ENCODE measurements at places on chromosomes 3 and 15.

DNA sequence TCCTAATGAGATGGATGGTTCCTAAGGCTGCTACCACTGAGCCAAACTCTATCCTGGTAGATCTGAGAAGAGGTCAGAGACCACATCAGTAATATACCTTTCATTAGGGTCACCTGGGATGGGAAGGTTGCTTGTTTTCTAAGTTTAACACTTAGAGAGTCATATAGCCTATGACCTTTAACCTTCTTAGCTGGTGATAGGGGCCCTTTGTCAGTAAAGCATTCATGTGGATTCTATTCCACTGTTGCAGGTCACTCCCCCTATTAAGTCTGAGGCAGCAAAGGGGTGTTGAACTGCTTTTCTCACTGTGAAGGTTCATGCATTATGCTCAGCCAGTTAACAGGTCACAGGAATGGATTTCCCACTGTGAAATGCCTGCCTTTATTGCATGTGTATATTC, 6.1 kb upstream of the ZNF609 start:
- no peak for DNase-seq

- DNase-seq: no peak
Measured at GRCh38 chr3:192186045-192186444, 541.3 kb downstream of the FGF12 start.

DNA sequence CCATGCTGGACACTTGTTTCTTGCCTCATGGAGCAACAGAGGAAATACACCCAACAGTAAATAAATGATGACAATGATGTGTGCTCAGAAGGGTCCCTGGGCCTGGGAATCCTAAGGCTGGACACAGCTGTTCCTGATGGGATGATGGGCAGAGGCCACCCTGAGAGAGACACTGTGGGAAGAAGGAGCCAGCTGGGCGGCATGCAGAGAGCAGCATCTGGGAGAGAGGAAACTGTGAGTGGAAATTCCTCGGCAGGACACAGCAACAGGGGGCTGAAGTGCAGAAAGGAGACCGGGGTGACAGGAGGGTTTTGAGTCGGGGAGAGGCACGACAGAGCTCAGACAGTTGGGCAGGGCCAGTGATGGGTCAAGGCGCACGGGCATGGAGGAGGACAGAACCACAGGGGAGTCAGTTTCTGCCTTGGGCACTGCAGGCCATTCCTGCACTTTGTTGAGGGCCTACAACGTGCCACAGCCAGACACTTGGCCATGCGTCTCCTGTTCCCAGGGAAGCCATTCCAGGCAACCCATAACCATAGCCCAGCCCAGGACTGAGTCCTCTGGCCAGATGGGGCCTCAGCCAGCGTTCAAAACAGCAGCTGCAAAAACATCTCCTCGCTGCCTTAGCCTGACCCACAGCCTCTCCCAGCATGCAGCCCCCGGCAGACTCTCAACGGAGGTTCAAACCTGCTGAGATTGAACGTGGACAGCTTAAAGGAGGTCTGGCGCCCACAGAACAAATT, 36.7 kb upstream of the SLC6A1 start:
- no peak for DNase-seq

- DNase-seq: no peak
Measured at GRCh38 chr3:61805510-61806080, 244.2 kb downstream of the PTPRG start.

DNA sequence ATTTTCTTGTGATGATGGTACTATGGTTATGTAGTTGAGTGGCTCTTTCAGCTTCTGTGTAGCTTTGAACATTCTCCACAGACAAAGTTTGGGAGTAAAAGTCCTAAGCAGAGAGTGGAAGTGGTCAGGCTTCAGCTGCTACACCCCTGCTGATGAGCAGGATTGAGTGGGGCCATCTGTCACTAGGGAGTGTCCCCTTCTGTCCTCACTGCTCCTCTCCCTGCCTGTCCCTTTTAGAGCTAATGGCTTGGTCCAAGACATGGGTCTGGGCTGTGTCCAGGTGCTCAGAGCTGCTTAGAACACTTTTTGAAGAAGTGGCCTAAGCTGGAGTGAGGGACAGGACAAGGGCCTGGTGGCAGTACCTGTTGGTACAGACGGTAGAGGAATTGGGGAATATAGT, 15.1 kb downstream of the MYZAP start:
- DNase-seq: no peak

DNA sequence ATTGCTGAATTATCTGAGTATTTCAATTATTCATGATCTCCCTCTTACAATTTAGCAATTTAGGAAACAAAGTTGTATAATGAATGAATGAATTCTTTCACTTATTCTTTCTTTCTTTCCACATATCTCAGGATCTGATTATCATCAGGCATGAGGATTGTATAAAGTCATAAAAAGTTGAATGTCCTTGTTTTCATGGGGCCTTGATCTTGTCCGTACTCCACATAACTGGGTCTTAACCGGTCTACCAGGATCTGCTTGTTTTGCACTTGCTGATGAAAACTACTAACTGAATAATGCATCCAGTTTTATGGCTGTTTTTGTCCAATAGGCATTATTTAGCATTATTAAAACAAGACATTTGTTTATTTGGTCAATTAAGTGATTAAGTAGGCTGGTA, 12.6 kb downstream of the C3orf85 start:
- DNase-seq: no peak

GRCh38 chr3:126923423-126923822, 59.5 kb upstream of the PLXNA1 start:
- no peak for DNase-seq

- no peak for DNase-seq
Measured at GRCh38 chr15:29106551-29107290, 162.9 kb downstream of the NSMCE3 start.

DNA sequence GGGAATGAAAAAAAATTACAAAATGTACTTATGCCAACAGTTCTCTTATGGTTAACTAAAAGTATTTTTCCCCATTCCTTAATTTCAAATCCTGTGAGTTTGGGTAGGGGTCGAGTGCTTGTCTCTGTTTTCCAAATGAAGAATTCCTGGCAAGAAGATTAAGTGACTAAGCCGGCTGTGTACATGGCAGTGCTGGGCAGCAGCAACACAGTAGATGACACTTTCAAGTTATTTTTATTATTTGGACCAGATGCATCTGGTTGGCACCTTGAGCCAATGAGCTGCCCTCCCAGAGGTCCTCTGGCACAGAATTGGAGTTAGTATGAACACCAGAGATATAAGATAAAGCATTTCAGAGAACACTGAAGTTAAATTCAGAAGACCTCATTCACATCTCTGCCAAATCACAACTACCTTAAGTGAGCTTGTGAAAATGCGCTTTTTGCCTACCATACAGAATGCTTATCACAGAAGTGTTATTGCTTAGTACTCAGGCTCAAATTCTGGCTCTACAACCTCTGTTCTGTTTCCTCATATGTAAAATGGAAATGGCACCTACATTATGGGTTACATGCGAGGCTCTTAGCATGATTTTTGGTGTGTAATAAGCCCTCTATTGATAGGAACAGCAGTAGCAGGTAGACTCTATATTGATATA, 256.9 kb downstream of the UBE2E2 start:
- no peak for DNase-seq

- DNase-seq: no peak
Measured at GRCh38 chr15:76501726-76502125, 165.2 kb downstream of the ISL2 start.

DNA sequence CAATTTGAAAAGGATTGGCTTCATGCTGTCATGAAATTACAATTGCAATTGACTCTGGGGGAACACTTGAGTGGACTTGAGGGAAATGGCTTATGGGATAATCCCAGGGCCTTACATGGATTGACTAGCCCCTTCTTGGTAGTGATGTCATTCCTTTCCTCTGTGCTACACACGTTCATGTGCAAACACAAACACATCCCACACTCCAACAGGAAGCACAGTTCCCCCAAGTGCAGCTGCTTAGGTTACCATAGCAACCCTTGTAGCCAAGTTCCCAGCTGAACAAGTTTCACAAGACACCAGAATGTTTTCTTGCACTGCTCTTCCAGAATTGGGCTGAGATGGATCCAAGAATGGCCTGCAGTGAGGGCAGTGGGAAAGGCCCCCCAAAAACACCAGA, 217.0 kb downstream of the ZNF621 start:
- DNase-seq: no peak

DNA sequence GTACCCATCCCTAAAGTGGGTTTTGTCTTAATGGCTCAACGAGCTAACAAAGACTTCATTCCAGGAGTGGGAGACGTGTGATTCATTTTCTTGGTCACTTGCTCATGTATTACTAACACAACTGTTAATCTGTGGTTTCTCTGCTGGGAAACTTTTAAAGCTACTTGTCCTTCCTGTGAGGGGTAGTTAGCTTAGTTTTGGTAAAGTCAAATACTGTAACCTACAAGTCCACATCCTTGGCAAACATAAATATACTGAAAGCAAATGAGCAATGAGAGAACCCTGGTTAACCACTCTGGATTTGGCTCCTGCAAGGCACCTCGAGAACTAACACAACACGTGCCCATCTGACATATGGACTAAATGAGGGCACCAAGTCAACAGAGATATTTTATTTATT, 19.9 kb downstream of the NOX5 start:
- DNase-seq: no peak

- peak; percentile 19 for DNase-seq
Measured at GRCh38 chr15:29570121-29570947, 251.9 kb downstream of the TJP1 start.

GRCh38 chr3:32420126-32421038, 28.7 kb downstream of the CMTM7 start:
- no peak for DNase-seq

- no peak for DNase-seq
Measured at GRCh38 chr15:54347082-54347827, 369.0 kb downstream of the UNC13C start.

DNA sequence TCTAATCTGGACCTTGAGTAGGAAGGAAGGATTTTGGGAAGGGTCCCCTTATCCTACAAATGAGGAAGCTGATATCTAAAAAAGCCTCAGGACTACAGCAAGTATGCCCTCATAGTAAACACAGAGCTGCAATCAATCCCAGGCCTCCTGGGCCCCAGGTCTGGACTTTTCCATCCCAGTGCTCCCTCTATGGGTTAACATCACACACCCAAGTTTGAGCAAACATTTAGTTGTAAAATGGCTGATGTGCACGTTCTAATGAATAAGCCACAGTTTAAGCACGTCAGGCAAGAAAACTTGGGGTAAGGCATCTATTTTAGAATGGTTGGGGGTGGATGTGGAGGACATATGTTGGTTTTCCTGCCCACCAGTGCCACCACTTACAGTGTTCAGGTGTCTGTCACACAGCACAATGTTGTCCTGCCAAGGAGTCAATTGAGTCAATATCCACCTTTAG, 44.3 kb upstream of the UBE2E1 start:
- DNase-seq: peak; percentile 69

DNA sequence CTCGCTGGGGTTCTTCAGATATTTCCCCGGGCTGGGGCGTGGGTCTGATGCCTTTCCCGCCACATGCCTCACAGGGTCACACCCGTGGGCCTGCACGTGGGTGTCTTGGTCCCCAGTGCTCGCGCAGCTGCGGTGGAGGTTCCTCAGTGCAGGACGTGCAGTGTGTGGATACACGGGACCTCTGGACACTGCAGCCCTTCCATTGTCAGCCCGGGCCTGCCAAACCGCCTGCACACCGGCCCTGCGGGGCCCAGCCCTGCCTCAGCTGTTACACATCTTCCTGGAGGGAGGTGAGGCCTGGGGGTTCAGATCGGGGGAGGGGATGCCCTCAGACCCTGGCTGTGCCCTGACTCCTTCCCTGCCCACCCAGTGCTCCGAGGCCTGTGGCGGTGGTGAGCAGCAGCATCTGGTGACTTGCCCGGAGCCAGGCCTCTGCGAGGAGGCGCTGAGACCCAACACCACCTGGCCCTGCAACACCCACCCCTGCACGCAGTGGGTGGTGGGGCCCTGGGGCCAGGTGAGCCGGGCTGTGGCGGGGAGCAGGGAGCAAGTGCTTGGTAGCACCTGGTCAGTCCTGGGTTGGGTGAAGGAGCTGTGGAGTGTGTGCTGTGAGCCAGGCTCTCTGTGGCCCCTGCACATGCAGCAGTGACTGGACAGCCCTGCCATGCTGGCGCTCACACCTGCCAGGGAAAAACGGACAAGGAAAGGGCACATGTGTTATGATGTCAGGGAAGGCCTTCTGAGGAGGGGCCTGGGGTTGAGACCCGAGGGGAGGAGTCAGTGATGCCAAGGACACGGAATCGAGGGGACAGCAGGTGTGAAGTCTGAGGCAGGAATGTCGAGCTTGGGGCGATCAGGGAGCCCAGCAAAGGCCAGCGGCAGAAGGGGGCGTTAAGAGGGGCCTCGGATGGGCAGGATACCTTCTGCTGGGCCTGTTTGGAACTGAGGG, 88.9 kb downstream of the TBC1D2B start:
- DNase-seq: no peak

DNA sequence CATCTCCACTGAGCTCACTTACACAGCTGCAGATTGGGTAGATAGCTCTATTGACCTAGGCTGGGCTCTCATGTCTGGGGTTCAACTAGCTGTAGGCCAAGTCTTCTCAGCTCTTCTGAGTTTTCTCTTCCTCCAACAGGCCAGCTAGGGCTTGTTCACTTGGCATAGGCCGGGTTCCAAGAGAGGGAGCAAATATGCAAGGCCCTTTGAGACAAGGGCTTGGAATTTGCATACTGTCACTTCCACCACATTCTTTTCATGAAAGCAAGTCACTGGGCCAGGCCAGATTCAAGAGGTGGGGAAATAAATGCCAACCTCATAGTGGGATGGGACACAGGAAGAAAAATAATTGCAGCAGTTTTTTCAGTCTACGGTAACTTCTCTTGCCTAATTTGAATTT, 25.2 kb downstream of the PIGB start:
- DNase-seq: no peak

DNA sequence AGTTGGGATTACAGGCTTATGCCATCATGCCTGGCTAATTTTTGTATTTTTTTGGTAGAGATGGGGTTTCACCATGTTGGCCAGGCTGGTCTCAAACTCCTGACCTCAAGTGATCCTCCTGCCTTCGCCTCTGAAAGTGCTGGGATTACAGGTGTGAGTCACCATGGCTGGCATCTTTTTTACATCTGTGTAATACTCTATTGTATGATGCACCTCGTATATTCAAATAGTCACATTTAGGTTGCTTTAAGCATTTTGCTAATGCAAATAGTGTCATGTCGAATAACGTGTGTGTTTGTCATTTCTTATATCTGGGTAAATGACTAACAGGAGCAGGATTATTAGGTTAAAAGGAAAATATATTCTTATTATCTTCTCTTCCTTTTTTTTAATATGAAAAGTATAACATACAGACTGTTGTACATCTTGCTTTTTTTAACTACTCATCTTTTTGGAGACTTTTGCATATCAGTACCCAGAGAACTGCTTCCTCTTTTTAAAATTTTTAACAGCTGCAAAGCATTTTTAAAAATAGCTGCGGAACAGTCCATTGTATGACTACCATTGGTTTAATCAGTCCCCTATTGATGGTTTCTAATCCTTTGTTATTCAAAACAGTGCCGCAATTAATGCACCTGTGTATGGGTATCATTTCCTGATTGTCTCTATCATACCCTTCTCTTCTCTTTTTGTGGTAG, 13.4 kb downstream of the SCAMP5 start:
- no peak for DNase-seq
